ENCODE measurements at places on chromosomes 3 and 15.

- H3K27ac ChIP-seq = no peak overlapping the region
- DNase-seq = no peak
- peaks cover 54% of the 10 kb centered on the region for H3K27me3 ChIP-seq
- peaks cover 9% of the 10 kb centered on the region for H3K4me1 ChIP-seq
These were observed 50.7 kb downstream of the FAM43A start for GRCh38 chr3:194736277-194736895.

DNA sequence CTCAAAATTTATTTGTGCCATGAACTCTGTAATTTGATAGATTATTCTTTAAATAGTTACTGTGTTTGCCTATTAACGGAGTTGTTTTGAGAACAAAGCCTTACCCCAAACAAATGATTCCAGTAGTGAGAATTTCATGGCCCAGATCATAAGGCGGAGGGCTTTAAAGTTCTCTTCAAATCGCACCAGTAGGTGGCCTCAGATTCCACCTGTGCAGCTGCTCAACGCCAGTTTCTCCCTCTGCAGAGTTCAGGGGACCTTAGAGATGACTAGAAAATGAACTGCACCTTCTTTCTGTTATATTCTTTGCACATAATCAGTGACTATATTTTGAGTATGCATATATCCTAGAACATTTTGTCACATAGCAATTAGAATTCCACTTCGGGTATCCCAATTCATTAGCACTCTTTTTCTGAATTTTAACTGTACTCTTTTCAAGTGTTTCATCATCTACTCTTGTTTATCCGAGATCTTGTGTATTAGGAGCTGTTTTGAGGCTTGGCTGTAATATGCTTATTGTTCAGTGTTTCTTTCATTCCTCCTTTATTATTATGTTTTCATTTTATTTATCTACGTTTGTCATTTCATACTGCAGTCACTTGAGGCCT lies 232.6 kb upstream of the CHRM5 start:
- no peaks in the 10 kb centered on the region for H3K36me3 ChIP-seq
- H3K27me3 ChIP-seq = peaks cover 13% of the 10 kb centered on the region
- DNase-seq = peak; percentile 33
- no peaks in the 10 kb centered on the region for H3K4me1 ChIP-seq

DNA sequence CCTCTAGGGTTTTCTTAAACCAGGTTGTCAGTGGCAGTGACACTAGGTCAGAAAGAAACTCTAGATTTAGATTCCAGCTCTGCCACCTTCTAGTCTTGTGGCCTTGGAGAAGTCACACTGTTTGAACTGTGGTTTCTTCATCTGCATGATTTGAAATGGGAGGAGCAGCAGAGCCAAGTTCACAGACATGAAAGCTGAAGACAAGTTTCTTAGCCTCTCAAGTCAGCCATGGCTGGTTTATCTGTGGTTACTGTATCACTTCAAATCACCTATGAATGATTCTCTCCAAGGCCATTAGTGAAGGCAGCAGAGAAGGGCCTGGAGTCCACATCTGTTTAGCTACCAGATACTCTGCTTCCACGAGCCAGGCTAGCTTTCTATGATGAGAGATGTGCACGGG lies 15.6 kb downstream of the CLEC3B start:
- no peak overlapping the region for H3K27ac ChIP-seq
- H3K4me1 ChIP-seq = peaks cover 5% of the 10 kb centered on the region
- H3K27me3 ChIP-seq = no peaks in the 10 kb centered on the region
- H3K36me3 ChIP-seq = no peaks in the 10 kb centered on the region
- H3K4me3 ChIP-seq = no peak overlapping the region
- peak; percentile 30 for DNase-seq

DNA sequence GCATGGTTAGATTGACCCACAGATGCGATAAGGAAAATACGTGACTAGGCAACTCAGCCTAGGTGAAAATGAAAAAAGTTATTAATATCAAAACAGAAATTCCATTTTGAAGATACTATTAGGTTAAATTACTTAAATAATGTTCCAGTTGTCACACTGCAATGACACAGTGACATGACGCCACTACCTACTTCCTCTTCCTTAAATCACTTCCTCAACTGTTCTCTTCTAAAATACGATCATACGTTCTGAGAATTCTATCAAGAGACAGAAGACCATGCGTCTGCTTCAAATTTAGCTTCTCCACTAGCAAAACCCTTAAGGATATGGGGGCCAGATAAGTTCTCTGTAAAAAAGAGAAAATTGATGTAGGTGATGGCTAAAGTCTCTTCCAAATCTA lies 18.2 kb downstream of the CMTM6 start:
- peaks cover 57% of the 10 kb centered on the region for H3K36me3 ChIP-seq
- no peaks in the 10 kb centered on the region for H3K27me3 ChIP-seq
- no peak overlapping the region for H3K27ac ChIP-seq
- DNase-seq = no peak
- H3K4me1 ChIP-seq = no peaks in the 10 kb centered on the region
- no peak overlapping the region for H3K4me3 ChIP-seq

- H3K27me3 ChIP-seq = no peaks in the 10 kb centered on the region
- peak; percentile 8 for DNase-seq
- H3K36me3 ChIP-seq = no peaks in the 10 kb centered on the region
- no peak overlapping the region for H3K27ac ChIP-seq
- H3K4me1 ChIP-seq = peaks cover 8% of the 10 kb centered on the region
- no peak overlapping the region for H3K4me3 ChIP-seq
These were observed 5.2 kb downstream of the SNRK start for GRCh38 chr3:43291546-43291945.

GRCh38 chr3:197027896-197028727 lies 1.5 kb downstream of the MELTF start:
- no peak overlapping the region for H3K4me3 ChIP-seq
- H3K36me3 ChIP-seq = no peaks in the 10 kb centered on the region
- peaks cover 38% of the 10 kb centered on the region for H3K4me1 ChIP-seq

DNA sequence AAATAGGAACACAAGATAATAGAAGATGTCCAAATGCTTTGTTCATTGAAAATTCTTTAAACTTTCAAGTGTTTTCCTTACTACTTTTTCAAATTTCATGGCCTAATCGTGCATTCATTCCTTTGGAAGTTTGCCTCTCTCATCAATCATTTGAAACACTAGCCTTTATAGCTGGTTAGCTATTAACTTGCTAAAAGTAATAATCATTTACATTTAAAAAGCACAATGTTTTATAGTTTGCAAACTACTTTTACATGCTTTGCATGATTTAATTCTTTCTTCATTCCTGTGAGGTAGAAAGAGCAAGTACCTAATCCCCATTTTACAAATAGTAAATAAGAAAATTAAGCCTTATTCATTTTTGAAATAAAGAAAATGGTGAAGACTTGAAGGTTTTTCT lies 137.4 kb upstream of the SLC7A14 start:
- H3K4me1 ChIP-seq = peaks cover 11% of the 10 kb centered on the region
- H3K27me3 ChIP-seq = no peaks in the 10 kb centered on the region
- H3K4me3 ChIP-seq = no peak overlapping the region
- DNase-seq = no peak
- H3K27ac ChIP-seq = peak overlapping the region; percentile 75

GRCh38 chr3:69540706-69541581 lies 155.1 kb upstream of the FRMD4B start:
- peak overlapping the region; percentile 60 for H3K4me3 ChIP-seq
- H3K27me3 ChIP-seq = peaks cover 57% of the 10 kb centered on the region
- no peak overlapping the region for H3K27ac ChIP-seq
- H3K4me1 ChIP-seq = peaks cover 16% of the 10 kb centered on the region
- no peak for DNase-seq

DNA sequence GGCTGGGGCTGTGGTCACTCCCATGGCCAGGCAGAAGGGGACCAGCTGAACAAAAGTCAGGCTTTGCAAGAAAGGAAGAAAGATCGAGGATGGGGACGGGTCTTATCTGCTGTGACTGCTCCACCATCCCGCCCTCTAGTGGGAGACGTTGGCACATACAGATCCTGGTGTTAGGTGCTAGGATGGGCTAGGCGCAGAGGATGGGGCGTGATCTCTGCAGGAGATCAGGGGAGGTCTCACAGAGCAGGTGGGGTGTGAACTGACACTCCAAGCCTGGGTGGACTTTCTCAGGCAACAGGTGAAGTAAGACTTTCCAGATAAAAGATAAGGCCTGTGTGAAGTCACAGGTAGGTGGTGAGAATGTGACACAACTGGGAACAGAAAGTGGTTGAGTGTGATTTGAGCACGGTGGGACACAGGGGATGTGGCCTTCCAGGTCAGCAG lies 141.9 kb upstream of the SMAD3 start:
- DNase-seq = no peak
- no peaks in the 10 kb centered on the region for H3K27me3 ChIP-seq
- peaks cover 7% of the 10 kb centered on the region for H3K36me3 ChIP-seq
- no peaks in the 10 kb centered on the region for H3K4me1 ChIP-seq

DNA sequence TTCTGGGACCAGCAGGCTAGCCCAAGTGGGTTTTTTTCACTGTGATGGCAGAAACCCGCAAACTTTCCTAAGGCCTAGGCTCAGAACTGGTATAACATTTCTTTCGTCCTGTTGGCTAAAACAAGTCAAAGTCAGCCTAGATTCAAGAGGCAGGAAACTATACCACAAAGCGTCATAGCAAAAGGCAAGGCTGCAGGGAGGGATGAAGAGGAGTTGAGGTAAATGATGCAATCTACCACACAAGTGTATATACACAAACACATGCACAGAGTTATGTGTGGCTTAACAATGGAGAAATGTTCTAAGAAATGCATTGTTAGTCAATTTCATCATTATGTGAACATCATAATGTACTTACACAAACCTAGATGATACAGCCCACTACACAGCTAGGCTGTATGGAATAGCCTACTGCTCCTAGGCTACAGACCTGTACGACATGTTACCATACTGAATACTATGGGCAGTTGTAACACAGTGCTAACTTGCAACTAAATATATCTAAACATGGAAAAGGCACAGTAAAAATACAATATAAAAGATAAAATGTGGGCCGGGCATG lies 225.6 kb downstream of the TBL1XR1 start:
- no peaks in the 10 kb centered on the region for H3K4me1 ChIP-seq
- H3K4me3 ChIP-seq = no peak overlapping the region
- H3K27me3 ChIP-seq = no peaks in the 10 kb centered on the region
- no peak for DNase-seq
- no peaks in the 10 kb centered on the region for H3K36me3 ChIP-seq

DNA sequence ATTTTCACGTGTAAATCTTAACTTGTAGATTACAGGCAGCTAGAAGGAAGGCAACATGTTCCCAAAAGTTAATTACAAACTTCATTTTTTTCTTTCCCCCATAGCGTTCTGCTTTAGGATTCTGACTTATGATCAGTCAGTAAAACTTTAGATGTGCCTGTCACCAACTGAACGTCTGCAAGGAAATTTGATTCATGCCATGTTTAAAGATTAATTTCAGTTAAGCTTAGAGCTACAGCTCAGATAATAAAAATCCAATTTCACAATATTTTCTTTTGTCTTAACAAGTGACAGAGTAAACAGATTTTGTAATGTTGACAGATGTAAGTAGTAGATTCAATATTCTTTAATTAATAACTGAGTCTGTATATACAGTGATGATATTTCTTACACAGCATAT lies 253.1 kb downstream of the NFKBIZ start:
- peaks cover 2% of the 10 kb centered on the region for H3K4me1 ChIP-seq
- no peak overlapping the region for H3K4me3 ChIP-seq
- DNase-seq = no peak
- H3K27ac ChIP-seq = no peak overlapping the region
- H3K36me3 ChIP-seq = no peaks in the 10 kb centered on the region

GRCh38 chr3:101158374-101158773 lies 162.0 kb downstream of the IMPG2 start:
- H3K4me3 ChIP-seq = no peak overlapping the region
- H3K4me1 ChIP-seq = no peaks in the 10 kb centered on the region
- no peaks in the 10 kb centered on the region for H3K36me3 ChIP-seq
- no peaks in the 10 kb centered on the region for H3K27me3 ChIP-seq

DNA sequence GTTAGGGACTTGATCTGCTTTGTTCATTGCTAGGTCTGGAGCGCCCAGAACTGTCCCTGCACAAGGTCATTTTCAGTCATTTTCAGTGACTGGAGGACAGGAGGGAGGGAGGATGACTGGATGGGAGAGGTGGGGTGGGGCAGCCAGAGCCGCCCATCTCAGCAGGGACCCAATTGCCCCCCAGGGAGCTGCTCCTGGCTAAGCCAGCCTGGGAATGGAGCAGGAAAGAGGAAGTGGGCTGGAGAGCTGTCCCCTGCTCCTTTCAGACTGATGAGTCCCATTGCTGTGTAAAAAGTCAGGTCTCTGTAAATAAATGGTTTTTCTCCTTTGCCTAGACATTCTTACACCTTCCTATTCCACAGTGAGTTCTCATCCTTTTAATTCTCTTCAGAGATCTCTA lies 98.4 kb upstream of the RAD18 start:
- DNase-seq = no peak
- H3K27me3 ChIP-seq = no peaks in the 10 kb centered on the region
- H3K4me3 ChIP-seq = no peak overlapping the region
- H3K27ac ChIP-seq = no peak overlapping the region

- peaks cover 16% of the 10 kb centered on the region for H3K27me3 ChIP-seq
- no peak overlapping the region for H3K27ac ChIP-seq
These were observed 42.0 kb upstream of the SEC61A1 start for GRCh38 chr3:128009952-128010846.

GRCh38 chr15:63560741-63561448 lies 36.3 kb upstream of the FBXL22 start:
- H3K27ac ChIP-seq = no peak overlapping the region
- peak; percentile 25 for DNase-seq
- no peaks in the 10 kb centered on the region for H3K27me3 ChIP-seq
- peaks cover 15% of the 10 kb centered on the region for H3K36me3 ChIP-seq
- no peak overlapping the region for H3K4me3 ChIP-seq

DNA sequence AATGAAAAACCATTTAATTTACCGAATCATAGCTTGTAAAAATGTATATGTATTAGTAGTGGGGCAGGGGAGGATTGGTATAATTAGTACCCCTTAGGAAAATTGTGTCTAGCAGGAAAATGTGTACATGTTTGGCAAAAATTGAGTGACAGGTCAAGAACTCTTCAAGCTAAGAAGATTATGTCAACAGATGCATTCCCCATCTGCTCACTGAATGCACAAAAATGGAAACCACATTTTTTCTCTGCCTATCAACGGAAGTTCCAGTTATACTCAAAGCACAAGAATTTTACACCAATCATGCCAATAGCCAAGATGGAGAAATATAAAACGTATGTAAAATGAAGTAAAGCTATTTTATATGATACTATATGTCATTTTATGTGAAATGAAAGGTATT lies 377.8 kb downstream of the KCNH8 start:
- H3K4me1 ChIP-seq = no peaks in the 10 kb centered on the region
- no peaks in the 10 kb centered on the region for H3K27me3 ChIP-seq
- no peaks in the 10 kb centered on the region for H3K36me3 ChIP-seq
- H3K4me3 ChIP-seq = no peak overlapping the region

DNA sequence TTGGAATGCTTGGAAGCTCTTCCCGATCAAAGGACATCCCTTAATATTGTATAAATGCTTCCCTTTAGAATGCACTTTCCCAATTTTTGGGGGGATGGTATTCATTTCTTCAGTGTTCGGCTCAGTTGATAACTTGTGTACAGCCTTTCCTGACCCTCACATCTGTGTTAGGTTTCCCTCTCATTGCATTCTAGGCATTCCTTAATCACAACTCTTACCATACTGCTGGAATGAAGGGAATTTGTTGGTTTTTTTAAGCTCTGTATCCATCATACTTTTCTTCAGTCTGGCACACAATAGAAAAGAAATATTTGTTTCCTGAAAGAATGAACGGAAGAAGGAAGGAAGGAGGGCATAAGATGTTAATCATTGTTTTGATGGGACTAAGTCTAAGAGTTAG lies 119.5 kb downstream of the CHST2 start:
- DNase-seq = no peak
- peak overlapping the region; percentile 46 for H3K27ac ChIP-seq
- peaks cover 11% of the 10 kb centered on the region for H3K4me1 ChIP-seq
- no peaks in the 10 kb centered on the region for H3K36me3 ChIP-seq
- no peaks in the 10 kb centered on the region for H3K27me3 ChIP-seq
- no peak overlapping the region for H3K4me3 ChIP-seq

GRCh38 chr15:36230776-36231175 lies 348.6 kb upstream of the CDIN1 start:
- H3K4me1 ChIP-seq = no peaks in the 10 kb centered on the region
- peak; percentile 4 for DNase-seq
